ENCODE measurements at places on chromosomes 3 and 15.
A peak's percentile ranks its signal among the peaks of the same experiment; 100 is the strongest.

DNA sequence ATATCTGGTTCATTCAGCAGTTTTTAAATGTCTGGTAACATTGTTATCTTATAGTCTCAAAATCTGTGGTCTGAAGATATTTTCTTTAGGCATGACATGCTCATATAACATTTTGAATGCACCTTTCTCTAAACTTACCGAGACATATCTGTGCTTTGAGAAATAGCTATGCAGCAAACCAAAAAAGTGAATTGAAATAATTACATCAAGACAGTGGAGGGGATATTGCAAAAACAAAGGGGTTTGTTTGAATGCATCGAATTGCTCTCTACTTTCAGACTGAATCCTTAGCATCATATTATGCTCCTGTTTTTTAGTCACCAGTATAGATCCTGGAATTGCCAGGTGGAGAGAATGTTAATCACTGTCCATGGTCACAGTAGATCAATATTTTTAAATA is 5.1 kb downstream of the ARPP21 start:
- DNase-seq, result no peak

DNA sequence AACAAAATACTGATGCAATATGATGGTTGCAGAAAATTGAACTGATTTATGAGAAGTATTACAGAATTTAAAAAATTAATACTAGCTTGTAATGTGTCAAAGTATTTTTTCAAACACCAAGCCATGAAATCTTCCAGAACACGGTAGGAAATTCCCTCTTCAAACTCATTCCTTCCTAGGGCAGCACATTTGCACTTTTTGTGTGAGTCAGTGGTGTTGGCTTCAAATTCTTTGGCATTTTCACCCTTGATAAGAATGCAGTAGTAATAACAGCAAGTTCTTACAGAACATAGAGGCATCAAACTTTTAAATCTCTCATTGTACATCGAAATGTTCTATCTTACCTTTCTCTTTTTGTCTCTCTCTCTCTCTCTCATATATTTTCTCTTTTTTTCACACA is 191.8 kb downstream of the CGGBP1 start:
- no peak for DNase-seq

DNA sequence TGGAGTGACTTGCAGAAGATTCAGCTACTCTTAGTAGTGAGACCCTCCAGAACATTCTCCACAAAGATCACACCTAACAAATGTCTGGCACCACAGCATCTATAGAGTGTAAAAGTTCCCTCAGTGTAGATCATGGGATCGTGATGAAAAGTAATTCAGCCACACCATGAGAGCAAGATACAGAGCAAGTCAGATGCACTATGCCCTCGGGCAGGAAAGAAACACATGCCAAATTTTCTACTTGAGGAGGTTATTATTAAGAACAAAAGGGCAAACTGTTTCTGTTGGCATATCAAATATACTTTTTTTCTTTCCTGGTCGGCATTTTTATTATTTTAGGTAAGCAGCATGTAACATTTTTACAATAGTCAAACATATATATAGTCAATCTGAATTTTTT is 44.8 kb upstream of the SNTN start:
- DNase-seq, result no peak

- DNase-seq, result peak; percentile 56
These were observed 8.2 kb downstream of the ALG3 start for GRCh38 chr3:184240384-184241140.

- no peak for DNase-seq
These were observed 13.9 kb downstream of the PHLDB2 start for GRCh38 chr3:111872979-111873378.

- no peak for DNase-seq
These were observed 364.0 kb downstream of the ZIC1 start for GRCh38 chr3:147773116-147773630.

GRCh38 chr15:38285456-38285855 is 32.8 kb downstream of the SPRED1 start:
- no peak for DNase-seq
